Neural progenitor cell (in vitro differentiated cells): ENCODE measurements at places on chromosomes 2 and 18.

GRCh38 chr18:13366962-13367892 is 148.7 kb downstream of the LDLRAD4 start:
- DNase-seq = no peak

DNA sequence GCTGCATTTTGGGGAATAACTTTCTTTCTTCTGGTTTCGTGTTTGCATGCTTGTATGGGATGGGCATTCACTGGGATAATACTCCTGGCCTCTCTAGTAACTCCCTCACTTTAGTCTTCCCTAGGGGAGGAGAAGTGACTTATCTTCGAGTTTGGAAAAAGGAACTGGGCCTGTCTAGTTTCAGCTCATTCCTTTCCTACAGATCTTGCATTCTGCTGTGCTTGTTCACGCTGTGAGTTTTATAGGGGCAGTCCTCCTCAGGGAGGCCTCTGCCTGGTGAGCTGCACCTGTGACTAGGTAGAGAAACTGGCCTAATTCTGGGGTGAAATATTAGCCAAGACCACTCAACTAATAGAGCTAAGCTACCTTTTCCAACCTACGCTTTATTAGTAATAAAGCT is 50.9 kb downstream of the PHLPP1 start:
- DNase-seq = no peak

GRCh38 chr2:218295029-218295428 is 2.7 kb upstream of the TMBIM1 start:
- DNase-seq = no peak

- no peak for DNase-seq
Observed at GRCh38 chr2:119252186-119253113, 28.8 kb downstream of the STEAP3 start.

DNA sequence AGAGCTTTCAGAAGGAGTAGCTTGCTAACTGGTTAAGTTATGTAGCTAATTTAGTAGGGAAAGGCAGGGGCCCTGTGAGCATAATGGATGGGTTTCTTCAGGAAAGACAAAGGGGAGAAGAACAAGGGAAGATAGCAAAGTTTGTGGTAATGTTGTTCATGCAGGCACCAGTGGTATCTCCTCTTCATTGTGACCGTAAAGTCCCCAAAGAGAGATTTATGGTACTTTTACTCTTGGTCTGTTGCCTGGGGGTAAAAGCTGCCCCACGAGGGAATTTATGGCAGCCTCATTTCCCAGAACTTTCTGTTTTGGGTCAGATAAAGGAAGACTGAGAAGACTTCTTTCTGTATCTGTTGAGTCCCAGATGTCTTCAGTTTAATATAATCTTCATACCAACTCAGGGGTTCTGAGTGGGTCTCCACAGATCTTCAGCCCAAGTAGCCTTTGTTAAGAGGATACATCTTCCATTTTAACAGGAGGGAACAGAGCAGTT is 27.5 kb downstream of the MALT1 start:
- DNase-seq = no peak

DNA sequence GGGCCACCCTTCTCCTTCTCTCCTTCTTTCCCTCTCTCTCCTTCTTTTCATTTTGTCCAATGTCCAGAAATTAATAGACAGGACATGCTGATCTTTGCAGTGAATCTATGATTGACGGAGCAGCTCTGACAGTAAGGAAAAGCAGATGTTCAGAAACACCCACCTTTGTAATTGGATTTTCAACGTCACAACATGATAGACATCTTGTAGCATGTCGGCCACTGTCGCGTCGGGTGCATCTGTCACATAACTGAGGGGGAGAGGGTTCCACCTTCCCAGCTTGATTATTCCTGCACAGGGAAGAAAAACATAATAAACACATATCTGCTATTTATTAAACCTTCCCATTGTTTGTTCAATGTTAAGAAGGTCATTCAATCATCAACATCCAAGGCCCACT is 76.2 kb downstream of the SATB2 start:
- no peak for DNase-seq

- DNase-seq = no peak
Observed at GRCh38 chr2:220065581-220065980, 438.2 kb downstream of the SLC4A3 start.

GRCh38 chr2:197201874-197202273 is 108.7 kb downstream of the ANKRD44 start:
- no peak for DNase-seq

GRCh38 chr2:102112692-102113665 is 29.6 kb upstream of the IL1R1 start:
- DNase-seq = no peak

DNA sequence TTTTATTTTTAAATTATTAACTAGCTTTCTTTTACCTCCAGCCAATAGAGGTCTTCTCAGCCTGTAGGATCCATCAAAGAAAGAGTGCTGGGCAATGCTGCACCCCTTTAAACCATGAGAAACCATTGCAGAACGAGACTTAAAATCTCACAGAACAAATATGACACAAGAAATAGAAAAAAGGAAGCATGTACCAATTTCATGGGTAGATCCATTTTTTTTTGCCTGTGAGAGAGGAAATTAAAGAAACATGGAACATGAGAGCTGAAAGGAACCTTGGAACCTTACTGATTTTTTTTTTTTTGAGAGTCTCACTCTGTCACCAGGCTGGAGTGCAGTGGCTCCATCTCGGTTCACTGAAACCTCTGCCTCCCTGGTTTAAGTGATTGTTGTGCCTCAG is 14.0 kb downstream of the HRH4 start:
- DNase-seq = no peak

- DNase-seq = no peak
Observed at GRCh38 chr18:72942766-72943165, 75.0 kb upstream of the NETO1 start.

DNA sequence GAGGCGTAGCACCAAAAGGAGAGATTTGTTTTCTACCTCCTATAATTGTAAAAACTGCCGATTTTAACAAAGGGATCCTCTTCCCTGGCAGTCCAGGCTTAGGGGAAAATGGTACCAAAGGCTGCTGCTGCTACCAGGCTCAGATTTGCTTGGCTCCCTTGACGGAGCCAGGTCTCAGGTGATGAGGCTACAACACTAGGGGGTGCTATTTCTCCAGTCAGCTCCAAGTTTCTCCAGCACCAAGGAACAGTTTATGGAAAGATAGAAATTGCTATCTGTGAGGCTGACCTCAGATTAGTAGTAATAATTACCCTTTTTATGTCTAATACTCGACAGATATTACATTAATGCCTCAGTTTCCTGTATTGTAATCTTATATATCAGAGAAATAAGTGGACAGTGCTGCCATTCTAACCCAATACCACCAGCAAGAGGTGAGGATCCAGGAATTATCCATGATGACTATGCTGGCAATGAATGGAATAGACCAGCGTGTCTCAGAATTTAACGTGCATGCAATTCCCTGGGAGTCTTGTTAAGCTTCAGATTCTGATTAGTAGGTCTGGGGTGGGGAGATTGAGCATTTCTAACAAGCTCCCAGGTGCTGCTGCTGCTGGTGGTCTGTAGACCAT is 111.3 kb downstream of the ESCO1 start:
- peak; percentile 61 for DNase-seq

DNA sequence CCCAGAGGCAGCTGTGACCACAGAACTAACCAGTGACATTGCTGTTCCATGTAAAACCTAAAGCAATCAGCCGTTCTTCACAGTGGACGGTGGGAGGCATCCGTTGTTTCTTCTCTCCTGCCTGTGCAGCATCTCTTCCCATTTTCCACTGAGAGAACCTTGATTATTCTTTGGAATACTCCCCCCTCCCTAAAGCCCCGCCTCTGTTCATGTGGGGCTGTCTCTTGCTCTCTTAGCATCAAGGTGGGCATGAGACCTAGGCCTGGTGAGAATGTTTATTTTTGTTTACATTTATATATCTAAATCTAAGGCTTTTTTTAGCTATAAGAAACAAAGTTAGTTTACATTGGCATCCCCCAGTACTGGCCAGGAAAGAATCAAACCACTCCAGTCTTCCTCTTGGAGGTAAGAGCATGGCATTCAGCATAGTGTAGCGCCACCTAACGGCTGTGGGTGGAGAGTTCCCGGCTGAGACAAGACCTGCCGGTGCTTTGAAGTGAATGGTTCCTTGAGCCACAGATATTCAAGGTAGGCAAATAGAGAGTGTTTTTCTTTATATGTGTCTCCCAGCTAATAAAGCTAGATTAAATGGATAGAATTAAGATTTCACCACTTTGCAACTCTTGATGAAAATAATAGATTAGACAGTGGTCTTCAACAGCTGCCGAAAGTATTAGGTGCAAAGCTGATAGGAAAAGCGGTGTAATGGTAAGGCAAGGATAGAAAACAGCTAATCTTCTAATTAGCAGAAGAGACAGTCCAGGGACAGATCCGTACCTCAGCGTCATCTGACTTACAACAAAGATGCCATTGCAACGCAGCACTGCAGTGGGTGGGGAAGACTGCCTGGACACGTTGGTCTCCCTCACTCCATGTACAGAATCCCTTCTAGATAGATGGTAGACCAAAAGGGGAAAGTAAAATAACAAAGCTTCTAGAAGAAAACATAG is 219.6 kb upstream of the RAB12 start:
- DNase-seq = peak; percentile 85

GRCh38 chr2:234852035-234852434 is 99.8 kb upstream of the SH3BP4 start:
- no peak for DNase-seq

GRCh38 chr2:144421606-144422510 is 98.1 kb downstream of the ZEB2 start:
- DNase-seq = no peak

DNA sequence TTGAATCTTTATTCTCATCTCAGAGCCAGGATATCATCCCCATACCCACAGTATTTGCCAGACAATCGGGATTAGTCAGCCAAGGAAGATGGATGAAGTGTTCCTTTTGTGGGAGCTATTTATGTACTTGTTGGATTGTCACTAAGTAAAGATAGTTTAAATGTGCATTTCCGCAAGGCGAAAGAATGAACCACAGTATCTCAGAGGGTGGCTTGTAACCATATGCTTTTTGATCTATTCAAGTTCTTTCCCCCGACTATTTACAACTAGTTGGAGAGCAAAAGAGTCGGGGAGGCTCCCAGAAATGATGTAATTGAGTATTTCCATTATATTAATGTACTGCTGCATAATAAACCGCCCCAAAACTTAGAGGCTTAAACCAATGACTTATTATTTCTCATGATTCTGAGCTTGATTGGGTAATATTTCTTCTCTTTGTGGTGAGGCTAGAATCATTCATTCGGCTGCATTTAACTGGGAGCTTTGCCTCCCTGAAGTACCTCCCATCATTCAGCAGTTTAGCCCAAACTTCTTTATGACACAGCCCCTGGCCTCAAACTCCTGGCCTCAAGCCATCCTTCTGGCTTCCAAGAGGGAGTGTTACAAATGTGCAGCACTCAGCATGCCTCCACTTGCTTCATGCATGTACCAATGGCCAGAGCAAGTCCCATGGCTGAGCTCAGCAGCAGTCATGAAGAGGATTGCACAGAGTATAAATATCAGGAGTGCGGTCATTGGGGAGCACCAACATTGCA is 423.7 kb downstream of the METTL4 start:
- no peak for DNase-seq

- no peak for DNase-seq
Observed at GRCh38 chr2:102951249-102951648, 189.4 kb downstream of the TMEM182 start.

DNA sequence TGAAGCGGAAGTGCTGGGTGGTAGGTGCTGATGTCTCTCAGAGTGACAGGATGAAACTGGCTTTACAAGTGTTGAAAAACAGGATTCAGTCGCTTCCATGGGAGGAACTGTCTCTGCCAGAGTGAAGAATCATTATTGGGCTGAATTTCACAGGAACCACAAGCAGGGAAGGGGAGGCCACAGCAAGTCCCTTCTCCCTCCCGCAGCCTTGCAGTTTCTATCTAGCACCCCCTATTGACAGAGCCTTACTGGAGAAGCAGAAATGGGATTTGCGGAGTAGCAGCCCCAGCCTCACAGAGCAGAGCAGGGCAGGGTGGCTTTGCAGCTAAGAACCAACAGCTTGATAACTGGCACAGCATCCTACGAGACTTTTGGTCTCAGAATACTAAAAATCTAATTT is 33.3 kb upstream of the RMP24 start:
- DNase-seq = peak; percentile 62

- DNase-seq = no peak
Observed at GRCh38 chr18:44885507-44885906, 204.8 kb downstream of the SETBP1 start.

DNA sequence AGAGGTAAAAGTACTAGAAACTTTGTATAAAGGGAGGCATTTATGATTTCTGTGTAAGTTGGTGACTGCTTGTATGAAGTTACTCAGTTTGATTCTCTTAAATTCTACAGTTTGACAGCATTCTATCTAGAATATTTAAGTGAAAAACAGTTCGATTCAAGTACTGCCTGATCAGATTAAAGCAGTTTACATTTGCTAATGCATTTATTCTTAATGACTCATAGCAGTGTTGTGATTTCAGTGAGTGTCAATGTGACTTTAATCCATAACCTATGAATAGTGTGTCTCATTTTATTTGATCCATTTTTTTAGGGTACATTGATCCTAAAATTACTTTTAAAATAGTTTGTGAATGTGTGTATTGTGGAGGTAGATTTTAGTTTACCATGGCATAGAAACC is 35.7 kb downstream of the WDR43 start:
- DNase-seq = no peak

DNA sequence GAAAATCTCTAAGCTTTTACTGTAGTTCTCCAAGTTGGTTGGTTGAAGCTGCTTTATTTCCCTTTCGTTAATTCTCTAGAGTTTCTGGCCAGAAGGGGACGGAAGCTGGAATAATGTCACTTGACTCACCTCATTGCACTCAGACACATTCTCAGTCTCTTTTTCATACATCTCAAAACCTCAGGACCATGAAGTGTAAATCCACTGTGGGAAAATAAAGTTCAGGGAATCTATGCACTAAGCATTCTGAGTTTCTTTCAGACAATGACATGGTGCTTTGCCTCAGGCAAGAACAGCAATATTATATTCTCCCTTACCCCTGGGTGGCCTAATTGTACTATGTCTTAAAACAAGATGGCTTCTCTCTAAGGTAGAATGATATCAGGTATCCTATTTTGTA is 167.8 kb downstream of the PRPF40A start:
- DNase-seq = no peak

GRCh38 chr18:36501100-36501499 is 203.6 kb downstream of the FHOD3 start:
- no peak for DNase-seq

DNA sequence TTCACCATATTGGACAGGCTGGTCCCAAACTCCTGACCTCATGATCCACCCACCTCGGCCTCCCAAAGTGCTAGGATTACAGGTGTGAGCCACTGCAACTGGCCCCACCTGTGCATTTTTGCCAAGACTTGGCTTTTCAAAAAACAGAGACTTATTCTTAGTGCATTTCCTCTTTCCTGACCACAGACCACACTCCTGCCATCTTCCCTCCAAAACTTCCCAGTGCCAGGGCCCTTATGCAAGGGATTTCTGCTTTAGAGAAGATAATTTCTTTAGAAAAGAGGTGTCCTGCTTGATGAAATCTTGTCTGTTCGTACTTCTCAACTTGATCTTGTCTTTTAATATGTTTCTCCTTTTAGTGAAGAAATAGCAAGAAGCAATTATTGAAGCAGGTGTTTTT is 98.8 kb upstream of the ZNF516 start:
- DNase-seq = no peak

DNA sequence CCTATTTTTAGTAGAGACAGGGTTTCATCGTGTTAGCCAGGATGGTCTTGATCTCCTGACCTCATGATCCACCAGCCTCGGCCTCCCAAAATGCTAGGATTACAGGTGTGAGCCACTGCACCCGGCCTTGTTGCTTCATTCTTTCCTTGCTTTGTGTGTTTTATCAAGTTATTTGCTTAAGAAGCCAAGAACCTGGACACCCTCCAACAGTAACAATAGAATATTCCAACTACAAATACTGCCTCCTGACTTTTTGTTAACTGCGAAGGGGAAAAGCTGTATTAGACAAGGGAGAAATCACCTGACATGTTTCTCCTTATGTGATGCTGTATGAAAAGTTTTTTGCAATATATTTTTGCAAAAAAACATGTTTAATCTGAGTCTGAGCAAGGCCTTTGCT is 297.2 kb downstream of the NCKAP5 start:
- DNase-seq = no peak
